Heart right ventricle (tissue), 16 donors: ENCODE measurements at places on chromosomes 4 and X. TPM values are rescaled to one million over a fixed set of nuclear protein-coding genes. Genes with fewer than 3 reads are reported as not detected.

The CYSLTR1 gene
- total RNA-seq, result 1.0 TPM

The UGT2B15 gene
- total RNA-seq, result not detected

The PPP2R2C gene
- total RNA-seq, result 3.2 TPM

The NPNT gene
- total RNA-seq, result 4.8 TPM

The EMCN gene
- total RNA-seq, result 20.4 TPM
